RPMI7951 (cell line): ENCODE measurements at places on chromosomes 13 and 19.

GRCh38 chr19:38841787-38842438 is 7.9 kb downstream of the HNRNPL start:
- no peak for DNase-seq

GRCh38 chr19:33715462-33715861 is 81.2 kb upstream of the KCTD15 start:
- no peak for DNase-seq

- peak; percentile 76 for DNase-seq
Measured at GRCh38 chr19:51660975-51661600, 14.5 kb upstream of the SIGLEC14 start.

- no peak for DNase-seq
Measured at GRCh38 chr19:55566823-55567222, 13.8 kb downstream of the ZNF579 start.

GRCh38 chr13:44583137-44583536 is 7.0 kb upstream of the TSC22D1 start:
- no peak for DNase-seq

DNA sequence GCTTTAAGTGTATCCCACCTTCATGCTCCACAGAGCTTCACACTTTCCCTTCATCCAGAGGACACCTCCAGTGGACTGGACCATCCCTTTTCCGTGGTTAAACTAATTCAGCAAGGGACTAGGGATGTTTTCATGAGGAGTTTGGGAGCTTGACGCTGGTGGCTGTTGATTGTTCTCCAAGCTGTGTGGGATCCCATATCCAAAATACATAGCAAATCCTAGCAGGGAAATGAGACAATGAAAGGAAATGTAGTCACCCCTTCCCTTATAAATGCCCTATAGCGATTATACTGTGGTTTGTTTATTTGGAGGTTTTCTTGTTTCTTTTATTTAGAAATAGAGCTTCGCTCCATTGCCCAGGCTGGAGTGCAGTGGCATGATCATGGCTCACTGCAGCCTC is 31.6 kb upstream of the DPRX start:
- no peak for DNase-seq

DNA sequence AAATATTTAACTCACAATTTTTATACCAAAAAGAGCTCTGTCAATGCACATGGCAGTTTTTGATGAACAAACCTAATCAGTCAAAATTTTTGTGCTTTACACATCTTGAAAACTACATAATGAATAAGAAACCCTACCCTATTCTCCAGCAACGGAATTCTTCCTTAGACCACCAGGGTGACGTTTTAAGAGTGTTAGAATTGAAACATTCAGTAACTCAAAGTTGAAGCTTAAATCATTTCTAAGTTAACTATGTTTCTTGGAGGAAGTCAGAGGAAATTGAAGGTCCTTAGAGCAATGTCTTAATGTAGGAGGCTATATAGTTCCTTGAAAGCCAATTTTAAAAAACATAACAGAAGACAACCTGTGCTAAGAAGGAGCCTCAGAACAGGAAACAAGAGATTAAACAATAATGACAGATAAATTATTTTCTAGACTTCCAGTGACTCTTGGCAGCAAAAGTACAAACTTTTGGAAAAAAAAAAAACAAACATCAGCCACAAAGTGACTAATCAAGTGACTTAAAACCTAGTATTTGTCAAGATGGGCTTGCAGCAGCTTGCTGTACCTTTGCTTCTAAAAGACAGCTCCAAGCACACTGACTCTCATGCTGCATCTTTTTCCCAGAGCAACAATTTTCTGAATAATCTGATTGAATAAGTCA is 6.2 kb downstream of the SPRY2 start:
- DNase-seq: peak; percentile 32

DNA sequence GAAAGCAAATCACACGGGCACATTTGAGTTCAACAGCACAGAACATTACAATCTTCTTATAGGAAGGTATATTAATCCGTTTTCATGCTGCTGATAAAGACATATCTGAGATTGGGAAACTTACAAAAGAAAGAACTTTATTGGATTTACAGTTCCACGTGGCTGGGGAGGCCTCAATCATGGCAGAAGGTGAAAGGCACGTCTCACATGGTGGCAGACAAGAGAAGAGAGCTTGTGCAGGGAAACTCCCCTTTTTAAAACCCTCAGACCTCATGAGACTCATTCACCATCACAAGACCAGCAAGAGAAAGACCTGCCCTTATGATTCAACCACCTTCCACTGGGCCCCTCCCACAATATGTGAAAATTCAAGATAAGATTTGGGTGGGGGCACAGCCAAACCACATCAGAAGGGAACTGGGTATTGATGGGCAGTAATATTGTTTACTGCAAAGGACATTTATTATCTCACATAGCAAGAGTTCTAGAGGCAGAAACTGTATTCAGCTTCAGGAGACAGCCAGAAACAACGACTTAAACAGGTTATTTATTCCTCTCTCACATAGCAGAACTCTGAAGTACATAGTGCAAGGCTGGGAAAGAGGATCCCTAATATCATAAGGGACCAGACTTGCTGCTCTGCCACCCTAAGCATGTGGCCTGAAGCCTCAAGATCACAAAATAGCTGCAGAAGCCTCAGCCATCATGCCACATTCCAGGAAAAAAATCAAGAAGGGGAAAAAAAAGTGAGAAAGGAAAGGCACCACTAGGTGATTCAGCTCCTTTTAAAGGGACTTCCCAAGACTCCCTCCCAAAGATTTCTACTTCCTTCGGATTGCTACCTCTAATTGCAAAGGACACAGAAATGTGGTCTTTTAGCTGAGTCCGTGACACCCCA is 23.1 kb downstream of the FXYD5 start:
- DNase-seq: no peak

DNA sequence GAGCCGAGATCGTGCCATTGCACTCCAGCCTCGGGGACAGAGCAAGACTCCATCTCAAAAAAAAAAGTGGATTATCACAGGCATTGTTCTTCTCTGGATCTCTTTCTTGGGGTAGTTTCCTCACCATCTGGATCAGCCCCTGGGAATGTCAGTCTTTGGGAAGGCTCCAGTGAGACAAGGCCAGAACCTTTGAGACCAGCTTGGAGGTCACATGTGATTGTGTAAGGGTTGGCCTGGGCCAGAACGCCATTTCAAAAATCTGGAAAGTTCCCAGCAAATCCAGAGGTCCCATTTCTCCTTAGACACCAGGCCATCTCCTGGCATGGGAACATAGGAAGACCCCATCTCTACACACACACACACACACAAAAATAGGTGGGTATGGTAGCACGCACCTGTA is 14.2 kb upstream of the ANGPTL8 start:
- DNase-seq: no peak

GRCh38 chr19:36398571-36398970 is 19.6 kb upstream of the ZFP14 start:
- DNase-seq: no peak

GRCh38 chr19:18366021-18366435 is 19.9 kb upstream of the GDF15 start:
- DNase-seq: peak; percentile 25

DNA sequence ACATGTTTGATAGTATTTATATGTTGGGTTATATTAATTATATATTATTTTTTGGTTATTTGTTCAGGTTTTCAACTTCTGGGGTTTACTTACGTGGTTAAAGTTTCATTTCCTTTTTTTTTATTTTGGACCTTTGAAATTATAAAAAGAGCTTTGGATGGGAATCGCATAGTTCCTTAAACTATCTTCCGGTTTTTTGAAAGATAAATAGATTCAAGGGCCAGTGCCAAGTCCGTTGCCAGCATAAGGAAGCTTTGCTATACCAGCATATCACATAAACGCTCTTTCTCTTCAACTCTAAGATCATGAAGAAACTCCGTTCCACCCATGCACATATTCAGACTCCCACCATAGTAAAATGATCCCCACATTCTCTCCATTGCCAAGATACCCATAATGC is 7.4 kb upstream of the OXGR1 start:
- DNase-seq: no peak

DNA sequence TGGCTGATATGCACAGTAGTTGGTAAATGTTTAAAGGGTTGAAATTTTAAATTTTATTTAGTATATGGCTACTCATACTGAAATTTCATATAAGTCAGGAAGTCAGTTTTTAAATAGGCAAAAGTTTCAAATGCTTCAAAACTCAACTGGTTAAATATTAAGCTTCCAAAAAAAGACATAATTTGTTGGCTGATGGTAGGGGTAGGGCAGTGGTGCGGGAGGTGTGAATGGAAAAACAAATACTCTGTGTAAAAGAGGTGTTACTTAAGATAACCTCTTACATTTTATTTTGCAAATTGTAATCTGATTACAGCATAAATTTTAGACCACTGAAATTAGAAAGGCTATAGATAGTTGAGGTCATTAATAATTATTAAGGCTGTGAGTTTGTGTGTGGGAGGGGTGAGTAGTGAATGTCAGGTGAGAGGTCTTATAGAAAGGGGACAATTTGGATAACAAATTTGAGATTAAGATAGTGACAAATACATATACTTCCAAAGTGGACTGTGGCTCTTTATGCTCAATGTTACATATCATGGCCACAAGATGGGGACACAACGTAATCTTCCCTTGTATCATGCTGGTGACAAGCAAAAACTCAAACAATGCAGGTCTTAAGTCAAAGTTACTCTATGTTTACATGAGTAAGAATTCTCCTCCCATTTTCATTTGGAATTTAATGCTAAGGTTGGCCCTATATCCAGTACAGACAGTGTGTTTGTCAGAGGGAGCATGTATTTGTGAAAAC is 36.6 kb upstream of the OXGR1 start:
- DNase-seq: peak; percentile 54

- DNase-seq: peak; percentile 31
Measured at GRCh38 chr13:81017513-81018152, 676.7 kb upstream of the SPRY2 start.
